ENCODE measurements at places on chromosomes 11 and 22.

DNA sequence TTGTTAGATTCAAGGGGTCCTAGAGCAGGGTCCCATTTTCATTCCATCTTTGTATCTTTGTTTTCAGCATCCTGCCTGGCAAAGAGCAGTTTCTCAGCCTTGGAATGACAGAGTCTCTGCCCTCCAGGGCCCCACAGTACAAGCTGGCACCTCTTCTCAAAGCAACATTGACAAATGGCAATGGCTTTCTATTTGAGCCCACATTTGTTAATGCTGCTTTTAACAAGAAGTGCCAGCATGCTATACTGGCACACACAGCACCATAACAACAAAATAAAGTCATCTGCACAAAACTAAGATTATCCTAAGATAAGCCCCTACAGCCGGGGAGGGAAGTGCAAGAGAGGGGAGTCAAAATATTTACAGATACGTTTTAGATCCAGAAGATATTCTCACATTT lies 309.7 kb upstream of the C11orf87 start:
- DNase-seq = no peak

- peak; percentile 44 for DNase-seq
Observed at GRCh38 chr11:95154514-95154913, 64.9 kb downstream of the ENDOD1 start.

DNA sequence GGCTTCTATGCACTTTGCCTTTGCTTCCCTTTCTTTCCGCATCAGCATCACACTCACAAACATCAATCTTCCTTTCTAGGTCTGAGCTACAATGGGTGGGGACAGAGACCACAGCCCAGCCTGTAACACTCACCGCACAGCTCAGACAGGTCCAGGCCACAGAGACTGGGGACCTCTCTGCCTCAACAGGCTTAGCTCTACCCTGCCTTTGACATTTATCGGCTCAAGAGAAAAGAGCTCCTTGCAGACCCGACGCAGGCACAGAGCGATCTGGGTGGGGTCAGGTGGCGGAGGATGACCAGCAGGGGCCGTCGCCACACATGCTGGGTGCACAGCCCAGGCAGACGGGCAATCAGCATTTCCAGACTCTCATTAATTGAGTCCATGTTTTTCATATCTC lies 837.3 kb downstream of the TBC1D22A start:
- no peak for DNase-seq

DNA sequence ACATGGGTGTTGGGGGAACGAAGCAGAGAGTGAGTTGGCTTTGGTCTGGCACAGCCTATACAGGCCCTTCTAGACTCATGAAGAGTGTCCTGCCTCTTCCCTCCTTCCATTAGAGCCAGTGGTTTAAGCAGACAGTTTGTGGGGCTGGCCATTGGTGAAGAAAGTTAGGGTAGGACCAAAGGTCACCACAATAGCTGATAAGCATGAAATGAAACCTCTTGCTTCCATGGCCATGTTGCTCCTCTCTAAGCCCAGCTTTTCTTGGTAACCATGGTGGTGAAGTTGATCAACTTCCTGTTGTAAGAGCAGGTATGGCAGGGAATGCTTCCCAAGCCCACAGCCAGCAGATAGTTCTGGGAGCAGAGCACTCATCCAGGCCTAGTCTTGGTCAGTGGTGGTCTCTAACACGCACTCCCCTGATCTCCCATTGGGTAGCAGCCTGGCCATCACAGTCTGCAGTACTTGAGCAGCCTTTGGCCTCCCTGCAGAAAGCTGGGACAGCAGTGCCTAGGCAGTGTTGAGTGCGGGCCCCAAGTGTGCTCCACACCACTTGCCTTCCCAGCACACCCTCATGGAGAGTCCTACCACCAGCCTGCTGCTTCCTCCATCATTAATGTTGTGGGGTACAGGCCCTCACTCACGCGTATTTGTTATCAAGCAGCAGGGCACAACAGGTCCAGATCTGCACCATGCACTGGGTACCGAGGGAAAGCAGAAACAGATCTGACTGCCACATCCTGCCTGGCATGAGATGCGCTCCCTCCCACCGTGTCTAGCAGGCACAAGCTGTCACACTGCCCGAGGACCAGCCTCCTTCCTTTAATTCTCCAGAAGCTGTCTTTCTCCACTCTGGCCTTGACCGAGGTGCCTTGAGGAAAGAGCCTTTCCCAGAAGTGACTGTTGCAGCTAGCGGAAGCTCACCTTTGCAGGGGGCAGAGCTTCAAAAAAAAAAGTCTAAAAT lies 65.8 kb upstream of the SUSD2 start:
- DNase-seq = no peak

DNA sequence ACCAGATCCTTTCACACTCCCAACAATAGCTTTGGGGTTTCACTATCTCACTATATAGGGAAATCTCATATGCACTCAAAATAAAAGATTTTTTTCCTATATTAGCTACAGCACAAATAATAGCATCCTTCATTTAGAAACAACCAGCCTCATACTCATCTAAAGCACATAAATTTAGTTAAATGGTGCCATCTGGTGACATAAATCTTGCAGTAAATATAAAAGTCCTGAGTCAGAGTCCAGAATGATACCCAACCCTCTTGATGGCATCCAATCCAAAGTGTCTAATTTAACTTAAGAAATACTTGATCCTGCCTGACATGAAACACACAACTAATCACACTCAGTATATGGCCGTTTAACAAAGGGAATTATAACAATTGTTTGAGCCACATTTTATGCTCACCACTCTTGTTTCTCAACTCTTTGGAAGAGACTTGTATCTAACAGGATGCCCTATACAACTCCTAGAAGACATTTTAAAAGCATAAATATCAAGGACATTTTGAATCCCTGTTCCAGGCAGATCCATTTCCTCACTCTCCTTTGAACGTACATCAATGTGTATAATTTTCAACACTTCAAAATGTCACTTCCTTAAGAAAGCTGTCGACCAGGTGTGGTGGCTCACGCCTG lies 36.2 kb downstream of the DLG2 start:
- DNase-seq = no peak

DNA sequence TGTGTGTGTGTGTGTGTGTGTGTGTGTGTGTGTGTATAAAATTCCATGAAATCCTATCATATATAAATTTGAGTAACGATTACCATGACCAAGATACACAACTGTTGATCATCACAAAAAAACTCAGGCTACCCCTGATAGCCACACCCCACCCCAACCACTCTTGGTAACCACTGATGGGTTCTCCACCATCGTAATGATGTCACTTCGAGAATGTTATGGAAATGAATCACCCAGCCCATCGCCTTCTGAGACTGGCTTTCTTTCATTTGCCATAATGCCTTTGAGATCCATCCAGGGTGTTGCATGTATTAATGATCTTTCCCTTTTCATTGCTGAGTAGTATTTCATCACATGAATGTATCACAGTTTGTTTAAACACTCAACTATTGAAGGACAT lies 496.0 kb downstream of the MIAT start:
- DNase-seq = no peak

GRCh38 chr22:29689880-29690213 lies 30.0 kb upstream of the CABP7 start:
- DNase-seq = peak; percentile 16

DNA sequence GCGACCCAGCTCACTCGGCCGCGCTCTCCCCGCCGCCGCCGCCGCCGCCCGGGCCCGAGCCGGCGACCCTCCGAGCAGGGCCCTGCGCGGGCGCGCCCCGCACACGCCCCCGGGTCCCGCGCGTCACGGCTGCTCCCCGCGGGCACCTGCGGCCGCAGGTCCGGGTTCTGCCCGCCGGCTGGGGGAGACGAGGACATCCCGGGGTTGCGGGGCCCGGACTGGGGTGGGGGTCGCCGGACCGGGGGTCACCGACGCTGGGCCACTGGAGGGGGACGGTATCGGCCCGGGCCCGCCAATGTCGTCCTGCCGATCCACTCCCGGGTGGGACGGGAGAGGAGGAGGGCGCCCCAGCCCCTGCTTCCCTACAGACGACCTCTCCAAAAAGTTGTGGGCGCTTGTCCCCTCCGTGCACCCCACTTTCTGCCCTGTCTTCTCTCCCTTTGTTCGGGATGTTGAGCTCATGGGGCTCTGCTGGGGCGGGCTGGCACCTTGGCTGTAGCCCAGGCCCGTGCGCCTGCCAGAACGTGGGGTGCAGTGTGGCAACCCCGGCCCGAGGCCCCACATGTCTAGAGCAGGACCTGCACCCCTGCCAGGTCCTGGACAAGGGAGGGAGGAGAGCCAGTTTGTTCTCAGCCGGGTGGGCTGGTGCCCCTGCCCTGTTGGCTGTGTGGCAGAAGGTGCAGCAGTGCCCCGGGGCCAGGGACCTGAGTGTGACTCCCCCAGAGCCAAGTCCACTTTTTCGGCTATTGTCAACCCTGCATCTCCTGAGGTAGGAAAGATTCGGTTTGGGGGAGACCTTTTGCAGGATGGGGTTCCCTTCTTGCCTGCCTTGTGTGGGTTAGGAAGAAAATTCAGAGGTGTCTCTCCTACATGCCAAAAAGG lies 40.2 kb upstream of the CELSR1 start:
- DNase-seq = peak; percentile 16

DNA sequence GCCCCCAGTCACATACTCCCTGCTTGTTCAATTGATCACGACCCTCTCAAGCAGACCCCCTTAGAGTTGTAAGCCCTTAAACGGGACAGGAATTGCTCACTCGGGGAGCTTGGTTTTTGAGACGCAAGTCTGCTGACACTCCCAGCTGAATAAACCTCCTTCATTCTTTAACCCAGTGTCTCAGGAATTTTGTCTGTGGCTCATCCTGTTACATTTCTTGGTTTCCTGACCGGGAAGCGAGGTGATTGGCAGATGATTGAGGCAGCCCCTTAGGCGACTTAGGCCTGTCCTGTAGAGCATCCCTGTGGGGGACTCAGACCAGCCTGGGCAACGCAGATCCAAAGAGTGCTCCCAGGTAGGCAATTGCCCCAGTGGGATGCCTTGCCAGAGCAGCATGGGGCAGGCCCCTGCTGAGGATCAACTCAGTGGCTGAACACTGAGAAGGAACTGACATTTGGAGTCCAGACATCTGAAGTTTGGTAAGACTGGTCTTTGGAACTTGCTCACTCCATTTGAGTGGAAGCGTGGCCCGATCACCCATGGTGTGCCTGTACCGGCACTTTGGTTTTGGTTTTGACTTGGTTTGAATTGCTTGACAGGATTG lies 51.5 kb downstream of the NEU3 start:
- no peak for DNase-seq

GRCh38 chr11:8671193-8671612 lies 11.3 kb downstream of the TRIM66 start:
- DNase-seq = no peak

DNA sequence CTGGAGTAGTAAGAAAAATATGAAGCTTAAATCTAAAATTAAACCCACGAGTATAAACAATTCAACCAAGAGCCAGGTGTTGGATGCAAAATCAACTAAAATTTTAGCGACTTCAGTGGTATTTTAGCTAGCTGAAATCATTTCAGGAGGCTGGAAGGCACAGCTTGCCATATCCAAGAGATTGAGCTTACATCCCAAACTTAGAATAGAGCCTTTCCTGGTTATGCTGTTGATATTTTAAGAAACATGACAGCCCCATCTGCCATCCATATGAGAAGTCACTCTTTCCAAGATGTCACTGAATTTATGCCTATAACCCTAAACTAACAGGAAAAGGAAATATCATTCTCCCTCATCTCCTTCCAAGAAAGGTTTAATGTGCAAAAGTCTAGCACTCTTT lies 334.0 kb downstream of the KCNA4 start:
- no peak for DNase-seq

DNA sequence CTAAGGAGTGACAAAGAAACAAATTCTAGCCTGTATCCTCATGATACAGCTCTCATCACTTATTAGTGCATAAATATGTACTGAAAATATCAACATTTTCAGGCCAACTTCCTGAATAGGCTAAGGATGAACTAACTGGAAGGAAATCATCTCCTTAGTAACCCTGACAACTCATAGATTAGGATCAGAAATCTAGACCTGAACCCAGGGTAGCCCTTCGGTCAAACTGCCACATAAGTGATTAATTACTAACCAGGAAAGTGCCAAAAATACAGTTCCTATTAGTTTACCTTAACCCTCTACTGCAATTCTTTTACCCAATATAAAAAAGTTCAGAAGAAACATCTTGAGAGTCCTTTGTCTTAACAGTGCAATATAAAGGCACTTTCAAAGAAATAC lies 40.0 kb downstream of the AMBRA1 start:
- DNase-seq = no peak

DNA sequence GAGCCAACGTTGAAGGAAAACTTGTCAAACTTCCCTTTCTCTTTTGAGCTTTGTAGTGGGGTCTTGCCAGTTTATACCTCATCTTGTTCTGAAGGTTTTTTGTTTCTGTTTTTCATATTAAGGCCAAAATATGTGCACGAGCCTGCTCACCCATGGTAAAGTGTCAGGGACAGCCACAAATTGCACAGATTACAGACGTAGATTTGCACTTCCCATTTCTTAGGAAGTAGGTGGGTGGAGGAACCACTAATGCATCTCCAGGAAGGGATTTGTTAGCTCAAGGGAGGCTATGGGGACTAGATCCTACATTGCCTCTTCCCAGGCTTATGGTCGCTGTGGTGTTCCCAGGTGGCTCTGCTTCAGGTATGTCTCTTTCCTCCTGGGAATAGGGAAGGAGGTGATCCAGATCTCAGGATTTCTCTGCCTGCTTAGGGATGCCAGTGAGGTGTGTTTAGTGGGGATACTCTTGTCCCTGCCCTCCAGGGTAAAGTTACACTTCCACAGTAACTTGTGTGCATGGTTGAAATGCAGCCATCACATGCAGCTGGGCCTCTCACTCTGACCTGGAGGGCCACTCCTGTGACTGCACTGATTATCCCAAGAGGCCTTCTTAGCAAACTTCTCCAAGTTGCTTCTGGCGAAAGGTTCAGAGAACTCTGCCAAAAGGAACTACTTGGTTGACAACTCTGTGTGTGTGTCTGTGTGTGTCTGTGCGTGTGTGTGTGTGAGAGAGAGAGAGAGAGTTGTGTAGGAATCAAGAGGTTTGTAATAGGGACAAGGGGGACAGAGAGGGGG lies 9.8 kb downstream of the PPFIBP2 start:
- DNase-seq = no peak

DNA sequence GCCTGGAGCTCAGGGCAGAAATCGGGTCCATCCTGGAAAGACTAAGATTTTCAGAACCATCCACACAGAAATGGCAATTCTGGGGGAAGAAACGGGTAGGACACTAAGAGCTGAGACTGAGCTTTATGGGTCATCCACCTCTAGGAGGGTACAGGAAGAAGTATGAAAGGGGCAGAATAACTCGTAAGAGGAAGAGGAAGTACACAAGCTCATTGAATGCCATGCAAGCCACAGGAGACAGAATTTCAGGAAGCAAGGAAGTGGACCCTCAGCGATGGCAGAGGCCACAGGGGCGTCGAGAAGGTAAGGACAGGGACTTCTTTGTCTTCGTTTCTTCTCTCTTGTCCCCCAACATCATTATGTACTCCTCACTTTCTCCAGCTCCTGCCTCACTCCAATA lies 169.6 kb downstream of the MAML2 start:
- no peak for DNase-seq

- no peak for DNase-seq
Observed at GRCh38 chr22:36422287-36423014, 34.7 kb upstream of the MYH9 start.

- DNase-seq = no peak
Observed at GRCh38 chr11:46160100-46160499, 38.8 kb upstream of the PHF21A start.
